ENCODE measurements at places on chromosomes 2 and 18.

DNA sequence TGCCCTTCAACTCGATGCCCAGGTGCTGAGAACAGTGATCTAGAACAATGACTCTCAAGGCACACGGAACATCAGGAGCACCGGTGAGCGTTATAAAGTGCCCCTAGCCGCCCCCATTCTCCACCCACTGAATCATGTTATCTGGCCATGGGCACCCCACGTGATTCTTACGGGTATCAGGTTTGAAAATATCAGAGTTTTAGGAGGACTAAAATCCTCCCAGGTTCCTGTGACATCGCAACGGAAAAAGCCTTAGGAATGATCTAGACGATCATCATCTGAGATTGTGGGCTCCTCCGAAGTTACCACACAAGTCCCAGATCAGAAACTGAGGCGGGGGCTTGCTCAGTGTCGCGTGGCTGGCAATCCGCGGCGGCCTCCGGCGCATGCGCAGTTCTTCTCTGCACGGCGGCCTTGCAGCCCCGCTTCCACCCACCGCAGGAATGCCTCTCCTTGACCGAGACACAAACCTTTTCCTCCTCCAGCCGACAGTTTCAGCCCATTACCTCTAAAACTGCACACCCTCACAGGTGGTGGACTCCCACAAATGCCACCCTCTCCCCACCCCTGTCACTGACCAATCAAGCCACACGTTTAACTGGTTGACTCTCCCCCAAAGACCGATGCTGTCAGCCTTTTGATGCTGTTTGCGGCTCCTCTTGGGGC is 5.8 kb upstream of the MRPL33 start:
- DNase-seq = no peak

DNA sequence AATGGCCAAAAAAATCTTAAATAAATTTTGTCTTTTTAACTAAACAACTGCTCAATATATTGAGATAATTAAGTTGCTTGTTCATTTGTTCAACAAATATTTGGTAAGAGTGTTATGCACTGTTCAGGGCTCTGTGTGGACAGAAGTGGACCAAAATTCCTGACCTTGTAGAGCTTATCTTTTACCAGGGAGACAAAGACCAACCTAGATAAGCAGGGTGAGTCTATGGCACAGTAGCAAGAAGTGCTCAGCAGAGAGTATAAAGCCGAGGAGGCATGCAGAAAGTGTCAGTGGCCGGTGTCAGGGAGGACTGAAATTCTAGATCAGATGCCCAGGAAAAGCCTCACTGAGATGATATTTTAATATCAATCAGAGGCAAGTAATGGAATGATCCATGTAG is 2.6 kb downstream of the RAB27B start:
- DNase-seq = no peak

DNA sequence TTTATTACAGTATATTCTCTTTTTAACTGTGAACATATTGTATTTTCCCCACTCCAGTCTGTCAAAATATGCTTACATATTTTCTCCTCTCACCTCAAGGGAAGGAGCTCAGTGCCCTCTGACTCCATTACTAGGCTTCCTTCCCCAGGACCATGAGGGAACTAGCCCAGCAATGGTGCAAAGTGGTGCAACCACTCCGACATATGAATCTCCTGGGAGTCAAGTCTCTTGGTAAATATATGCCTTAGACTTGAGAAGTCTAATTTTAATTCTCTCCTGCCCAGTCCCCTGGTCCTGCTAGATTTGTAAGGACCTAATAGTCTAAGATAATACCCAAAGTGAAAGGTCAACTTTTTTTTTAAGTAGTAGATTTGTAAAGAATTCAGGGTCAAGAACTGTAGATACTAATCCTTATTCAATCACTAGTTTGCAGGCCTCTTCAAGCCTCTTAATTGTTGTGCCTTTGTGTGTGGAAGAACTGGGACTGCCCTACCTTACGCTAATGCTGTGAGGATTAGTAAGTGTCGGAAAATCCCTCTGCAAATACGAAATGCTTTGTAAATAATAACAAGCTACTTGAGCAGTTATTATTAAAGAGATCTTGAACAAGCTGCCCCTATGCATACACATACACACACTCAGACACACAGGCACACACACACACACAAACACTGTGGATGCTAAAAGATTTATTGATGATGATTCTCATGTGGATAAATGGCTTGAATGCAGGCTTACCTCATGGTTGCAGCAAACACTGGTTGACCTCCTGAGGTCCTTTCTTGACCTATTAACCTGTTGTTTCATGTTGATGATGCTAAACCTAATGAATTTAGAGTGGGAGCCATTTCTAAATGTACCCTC is 251.2 kb upstream of the PARD3B start:
- DNase-seq = no peak

- peak; percentile 21 for DNase-seq
These were observed 3.3 kb downstream of the ITGA6 start for GRCh38 chr2:172430678-172431077.

All from urothelium cell line (cell line).